HS-27A (cell line): ENCODE measurements at places on chromosomes 16 and 17.

DNA sequence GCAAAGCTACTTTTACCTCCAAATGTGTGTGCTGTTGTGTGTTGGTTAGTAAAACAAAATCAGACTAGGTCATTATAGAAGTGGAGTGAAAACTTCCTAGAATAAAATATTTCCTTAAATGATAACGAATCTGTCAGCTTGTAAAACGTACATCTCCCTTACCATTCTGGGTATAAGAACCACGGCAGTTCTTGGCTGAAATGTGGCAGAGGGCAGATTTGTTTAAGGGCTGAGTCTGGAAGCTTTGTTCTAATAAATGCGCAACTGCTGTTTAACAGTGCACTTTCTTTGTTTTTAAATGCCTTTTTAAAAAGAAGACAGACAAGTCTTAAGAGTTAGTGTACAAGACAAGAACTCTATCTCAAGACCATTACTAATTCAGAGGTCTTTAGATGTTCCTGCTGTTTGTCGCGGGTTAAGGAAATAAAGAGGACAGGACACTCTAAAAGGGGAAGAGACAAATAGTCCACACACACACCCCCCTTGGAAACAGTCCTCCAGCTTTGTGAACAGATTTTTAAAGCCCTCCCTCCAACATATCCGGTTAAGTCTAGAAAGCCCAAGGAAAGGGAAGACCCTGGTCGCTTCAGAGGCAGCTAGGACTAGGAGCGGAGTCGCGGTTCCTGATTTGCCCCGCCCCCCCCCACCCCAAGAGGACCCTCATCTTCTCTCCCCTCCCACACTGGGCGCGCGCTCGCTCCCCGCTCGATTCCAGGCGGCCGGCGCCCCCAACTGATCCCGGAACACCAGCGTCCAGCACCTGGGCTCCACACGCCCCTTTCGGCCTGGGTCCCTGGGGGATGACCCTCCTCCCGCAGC is 658 bp downstream of the SYNRG start:
- DNase-seq = no peak

DNA sequence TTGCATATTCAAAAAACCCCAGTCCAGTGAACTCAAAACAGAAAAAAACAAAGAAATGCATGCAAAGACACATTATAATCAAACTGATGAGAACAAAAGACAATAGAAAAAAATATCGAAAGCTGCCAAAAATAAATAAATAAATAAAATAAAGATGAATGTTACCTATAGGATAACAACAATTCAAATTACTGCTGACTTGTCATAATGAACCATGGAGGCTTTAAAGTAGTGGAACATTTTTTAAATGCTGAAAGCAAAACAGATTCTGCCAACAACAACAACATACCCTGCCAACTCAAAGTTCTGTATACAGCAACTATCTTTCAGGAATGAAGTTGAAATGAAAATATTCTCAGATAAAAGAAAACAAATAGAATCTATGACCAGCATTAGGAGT is 116.6 kb downstream of the CBLN1 start:
- DNase-seq = no peak

DNA sequence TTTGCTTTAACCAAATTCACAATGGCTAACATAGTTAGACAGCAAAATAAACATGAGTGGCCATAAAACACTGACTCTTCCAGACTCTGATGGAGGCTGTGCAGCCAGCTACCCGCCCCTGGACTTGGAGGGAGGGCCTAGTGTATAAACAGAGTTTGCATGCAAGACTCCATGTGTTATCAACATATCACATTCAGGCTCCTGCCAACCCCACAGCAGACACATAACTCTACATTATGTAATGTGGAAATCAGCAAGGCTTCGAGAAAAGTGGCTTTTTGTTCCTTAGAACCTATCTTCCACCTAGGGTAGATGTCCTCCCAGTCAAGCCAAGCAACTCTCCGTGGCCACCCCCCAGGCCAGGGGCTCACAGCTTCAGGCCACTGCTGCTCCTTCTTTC is 19.3 kb upstream of the SOX9 start:
- no peak for DNase-seq

DNA sequence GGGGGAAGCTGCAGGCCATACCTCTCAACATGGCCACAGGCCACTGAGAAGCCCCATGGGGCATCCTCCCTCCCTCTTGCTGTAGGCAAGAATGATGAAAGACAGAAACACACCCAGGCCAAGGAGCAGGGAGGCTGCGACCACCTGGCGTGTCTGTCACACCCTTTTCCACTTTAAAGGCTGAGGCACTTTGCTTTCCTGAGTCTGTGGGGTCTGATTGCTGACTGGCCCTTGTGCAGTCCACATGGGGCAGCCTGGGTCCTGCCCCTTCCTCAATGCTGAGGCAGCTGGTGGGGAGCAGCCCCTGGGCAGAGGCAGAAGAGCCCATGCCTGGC is 8.7 kb downstream of the TMEM204 start:
- DNase-seq = no peak

DNA sequence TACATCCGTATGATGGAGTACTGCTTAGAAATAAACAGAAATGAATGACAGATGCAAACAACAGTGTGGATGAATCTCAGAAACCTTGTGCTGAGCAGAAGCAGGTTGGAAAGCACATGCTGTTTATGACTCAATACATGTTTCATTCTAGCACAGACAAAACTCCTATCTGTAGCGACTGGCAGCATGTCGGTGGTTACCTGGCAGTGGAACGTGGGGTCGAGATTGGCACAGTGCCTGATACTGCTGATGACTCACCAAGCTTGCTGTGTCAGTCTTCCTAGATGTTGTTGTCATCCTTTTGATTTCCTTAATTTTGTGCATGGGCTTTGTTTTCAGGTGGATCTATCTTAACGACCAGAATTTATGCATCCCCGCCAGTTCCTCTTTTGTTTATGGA is 62.1 kb downstream of the GAN start:
- no peak for DNase-seq
